Uterus (tissue), 4 donors: ENCODE measurements at places on chromosomes 3 and 15. TPM values are rescaled to one million over a fixed set of nuclear protein-coding genes. Genes with fewer than 3 reads are reported as not detected.

DNA sequence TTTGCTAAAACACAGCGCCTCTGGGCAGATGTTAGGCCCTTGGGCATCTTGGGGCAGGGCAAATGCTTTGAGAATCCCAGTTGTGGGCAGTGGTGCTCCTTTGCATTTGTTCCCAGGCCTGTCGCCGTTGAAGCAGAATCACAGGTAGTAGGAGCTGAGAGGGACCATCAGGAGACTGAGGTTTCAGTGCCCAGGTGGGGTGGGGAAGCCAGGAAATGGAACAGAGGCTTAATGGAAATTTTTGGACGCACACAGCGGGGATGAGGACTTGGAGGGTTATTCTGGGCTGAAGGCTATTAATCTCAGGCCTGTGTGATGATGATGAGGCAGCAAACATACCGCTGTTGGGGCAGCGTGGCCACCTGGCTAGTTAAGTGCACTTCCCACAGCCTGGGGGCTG lies 99.5 kb downstream of the SV2B start:
- no peak overlapping the region for H3K4me3 ChIP-seq
- H3K27me3 ChIP-seq: no peaks in the 10 kb centered on the region
- no peaks in the 10 kb centered on the region for H3K36me3 ChIP-seq
- no peak overlapping the region for H3K27ac ChIP-seq
- H3K4me1 ChIP-seq: no peaks in the 10 kb centered on the region

DNA sequence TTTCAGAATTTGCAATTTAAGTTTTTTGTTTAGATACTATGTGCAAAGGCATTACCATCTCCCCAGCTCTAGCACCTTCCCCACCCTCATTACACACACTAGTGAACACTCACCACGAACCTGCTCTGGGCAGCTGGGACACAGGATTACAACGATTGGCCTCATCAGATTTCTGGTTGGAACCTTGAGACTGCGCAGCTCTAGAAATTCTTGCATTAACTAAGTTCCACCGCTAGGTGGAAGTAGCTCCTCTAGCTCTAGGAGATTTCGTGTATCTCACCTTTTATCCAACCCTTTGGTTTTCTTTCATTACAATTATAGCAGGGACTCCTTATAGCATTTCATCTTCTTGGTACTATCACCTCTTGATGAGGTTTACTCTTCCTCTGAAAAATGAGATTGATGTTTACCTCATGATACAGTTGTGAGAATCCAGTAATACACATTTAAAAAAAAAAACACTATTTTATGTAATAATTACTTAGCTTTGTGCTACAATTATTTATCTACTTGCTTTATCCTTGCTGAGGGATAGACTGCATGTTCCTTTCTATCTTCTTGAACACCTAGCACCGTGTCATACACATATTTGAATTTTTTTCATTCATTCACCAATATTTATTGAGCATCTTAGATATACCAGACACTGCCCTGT lies 28.7 kb upstream of the PLOD2 start:
- H3K27ac ChIP-seq: peak overlapping the region; percentile 31
- H3K27me3 ChIP-seq: no peaks in the 10 kb centered on the region
- peak; percentile 25 for DNase-seq

- no peaks in the 10 kb centered on the region for H3K36me3 ChIP-seq
- no peak for DNase-seq
- no peaks in the 10 kb centered on the region for H3K27me3 ChIP-seq
- no peak overlapping the region for H3K4me3 ChIP-seq
Observed at GRCh38 chr3:4601892-4602291, 108.7 kb downstream of the ITPR1 start.

GRCh38 chr3:100184948-100185570 lies 70.8 kb upstream of the FILIP1L start:
- H3K27ac ChIP-seq: peak overlapping the region; percentile 1
- no peaks in the 10 kb centered on the region for H3K27me3 ChIP-seq
- no peaks in the 10 kb centered on the region for H3K36me3 ChIP-seq

The CHRM5 gene
- not detected for total RNA-seq

DNA sequence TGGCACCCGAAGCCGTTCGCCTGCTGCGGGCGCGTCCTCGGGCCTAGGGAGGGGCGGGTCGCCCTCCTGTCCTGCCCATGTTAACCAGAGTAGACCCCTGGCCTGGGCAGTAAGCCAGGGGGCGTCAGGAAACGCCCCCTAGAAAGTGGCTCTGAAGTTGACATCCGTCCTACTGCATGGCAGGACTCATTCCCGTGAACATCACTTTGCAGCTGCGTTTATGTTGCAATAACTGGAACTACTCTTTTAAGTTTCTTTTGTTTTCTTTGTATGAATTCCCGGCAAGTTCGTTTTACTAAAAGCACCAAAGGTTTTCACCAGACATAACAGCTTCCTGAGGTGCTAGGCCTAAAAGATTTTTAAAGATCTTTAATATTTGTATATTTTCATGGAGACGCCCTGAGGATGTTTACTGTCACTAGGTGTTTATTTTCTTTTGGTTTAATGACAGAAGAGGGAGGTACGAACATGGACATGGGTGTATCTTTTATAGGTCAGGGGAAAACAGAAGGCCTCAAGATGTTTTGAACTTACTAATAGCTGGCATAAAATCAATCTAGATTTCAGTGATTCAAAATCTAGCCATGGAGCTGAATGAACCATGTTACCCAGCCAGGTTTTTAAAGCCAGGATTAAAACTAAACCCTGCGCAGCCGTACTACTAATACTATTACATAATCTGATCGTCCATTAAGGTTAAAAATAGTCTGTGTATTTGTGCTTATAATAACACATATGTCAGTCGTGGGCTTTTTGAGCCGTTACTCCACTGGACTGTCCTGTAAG lies 1.0 kb downstream of the C15orf61 start:
- H3K27ac ChIP-seq: peak overlapping the region; percentile 97
- no peak for DNase-seq
- H3K4me3 ChIP-seq: peak overlapping the region; percentile 85
- H3K36me3 ChIP-seq: no peaks in the 10 kb centered on the region
- no peaks in the 10 kb centered on the region for H3K4me1 ChIP-seq

- DNase-seq: no peak
- H3K27me3 ChIP-seq: no peaks in the 10 kb centered on the region
- H3K27ac ChIP-seq: no peak overlapping the region
- no peaks in the 10 kb centered on the region for H3K4me1 ChIP-seq
- no peaks in the 10 kb centered on the region for H3K36me3 ChIP-seq
Observed at GRCh38 chr3:17135696-17136095, 250.9 kb downstream of the PLCL2 start.

GRCh38 chr3:20336572-20336971 lies 150.6 kb upstream of the SGO1 start:
- H3K27me3 ChIP-seq: no peaks in the 10 kb centered on the region
- no peaks in the 10 kb centered on the region for H3K36me3 ChIP-seq
- no peak for DNase-seq
- no peak overlapping the region for H3K4me3 ChIP-seq
- no peak overlapping the region for H3K27ac ChIP-seq
- H3K4me1 ChIP-seq: no peaks in the 10 kb centered on the region

- H3K27ac ChIP-seq: no peak overlapping the region
- DNase-seq: no peak
- H3K36me3 ChIP-seq: no peaks in the 10 kb centered on the region
- H3K4me3 ChIP-seq: no peak overlapping the region
Observed at GRCh38 chr3:54814224-54814623, 113.6 kb downstream of the LRTM1 start.

The CCDC39 gene
- 1.5 TPM for total RNA-seq

DNA sequence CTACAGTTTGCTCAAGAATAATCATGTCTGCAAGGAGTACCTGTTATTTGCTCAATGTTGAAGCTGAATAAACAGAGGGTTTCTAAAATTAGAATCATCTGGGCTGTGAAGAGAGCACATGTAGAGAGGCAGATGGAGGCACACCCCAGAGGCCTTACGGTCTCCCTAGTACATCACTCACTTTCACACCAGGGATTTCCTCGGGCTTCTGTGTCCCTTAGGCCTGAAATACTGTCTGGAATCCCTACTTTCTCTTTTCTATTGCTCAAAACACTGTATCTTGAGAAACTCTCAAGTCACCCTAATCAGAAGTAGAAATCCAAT lies 473.7 kb upstream of the ROBO2 start:
- no peak overlapping the region for H3K27ac ChIP-seq
- H3K36me3 ChIP-seq: no peaks in the 10 kb centered on the region
- DNase-seq: no peak
- H3K27me3 ChIP-seq: no peaks in the 10 kb centered on the region
- no peaks in the 10 kb centered on the region for H3K4me1 ChIP-seq

DNA sequence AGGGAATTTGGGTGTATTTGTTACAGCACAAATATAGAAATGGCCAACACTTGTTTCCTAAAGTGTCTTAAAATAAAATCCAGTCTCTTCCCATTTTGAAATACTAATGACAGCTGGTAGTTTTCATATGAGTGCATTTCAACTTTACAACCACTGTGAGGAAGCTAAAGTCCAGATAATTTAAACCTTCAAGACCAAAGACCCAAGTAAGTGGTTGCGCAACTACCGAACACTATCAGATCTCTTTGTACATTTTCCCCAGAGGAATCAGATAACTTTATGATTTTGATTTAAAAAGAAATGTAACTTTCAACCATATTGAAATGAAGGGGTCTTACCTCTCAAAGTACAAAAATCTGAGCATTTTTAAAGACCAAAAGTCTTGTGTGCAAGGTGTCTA lies 14.3 kb downstream of the BCL2L10 start:
- no peak overlapping the region for H3K4me3 ChIP-seq
- DNase-seq: peak; percentile 38
- peak overlapping the region; percentile 87 for H3K27ac ChIP-seq
- H3K36me3 ChIP-seq: no peaks in the 10 kb centered on the region

The COL6A6 gene
- total RNA-seq: 59.8 TPM

- H3K27ac ChIP-seq: no peak overlapping the region
- H3K36me3 ChIP-seq: no peaks in the 10 kb centered on the region
- H3K4me3 ChIP-seq: no peak overlapping the region
Observed at GRCh38 chr15:100885116-100885515, 5.5 kb downstream of the ALDH1A3 start.

GRCh38 chr3:5431811-5432378 lies 244.4 kb downstream of the EDEM1 start:
- no peaks in the 10 kb centered on the region for H3K4me1 ChIP-seq
- H3K36me3 ChIP-seq: no peaks in the 10 kb centered on the region
- H3K27me3 ChIP-seq: no peaks in the 10 kb centered on the region
- H3K27ac ChIP-seq: no peak overlapping the region

GRCh38 chr3:70488131-70488530 lies 175.7 kb upstream of the MDFIC2 start:
- no peaks in the 10 kb centered on the region for H3K27me3 ChIP-seq
- no peak for DNase-seq
- H3K36me3 ChIP-seq: no peaks in the 10 kb centered on the region
- H3K4me3 ChIP-seq: no peak overlapping the region

GRCh38 chr3:112765531-112765930 lies 81.1 kb downstream of the CD200R1L start:
- H3K4me3 ChIP-seq: no peak overlapping the region
- H3K36me3 ChIP-seq: no peaks in the 10 kb centered on the region
- no peaks in the 10 kb centered on the region for H3K27me3 ChIP-seq
- H3K27ac ChIP-seq: no peak overlapping the region

The ITGA11 gene
- total RNA-seq: 106 TPM

GRCh38 chr15:63605036-63605435 lies 7.8 kb downstream of the FBXL22 start:
- H3K27me3 ChIP-seq: no peaks in the 10 kb centered on the region
- H3K27ac ChIP-seq: no peak overlapping the region
- H3K36me3 ChIP-seq: no peaks in the 10 kb centered on the region
- H3K4me3 ChIP-seq: no peak overlapping the region

- H3K4me3 ChIP-seq: no peak overlapping the region
- no peak overlapping the region for H3K27ac ChIP-seq
- H3K36me3 ChIP-seq: no peaks in the 10 kb centered on the region
- DNase-seq: no peak
Observed at GRCh38 chr3:121515313-121515712, 30.5 kb downstream of the POLQ start.

DNA sequence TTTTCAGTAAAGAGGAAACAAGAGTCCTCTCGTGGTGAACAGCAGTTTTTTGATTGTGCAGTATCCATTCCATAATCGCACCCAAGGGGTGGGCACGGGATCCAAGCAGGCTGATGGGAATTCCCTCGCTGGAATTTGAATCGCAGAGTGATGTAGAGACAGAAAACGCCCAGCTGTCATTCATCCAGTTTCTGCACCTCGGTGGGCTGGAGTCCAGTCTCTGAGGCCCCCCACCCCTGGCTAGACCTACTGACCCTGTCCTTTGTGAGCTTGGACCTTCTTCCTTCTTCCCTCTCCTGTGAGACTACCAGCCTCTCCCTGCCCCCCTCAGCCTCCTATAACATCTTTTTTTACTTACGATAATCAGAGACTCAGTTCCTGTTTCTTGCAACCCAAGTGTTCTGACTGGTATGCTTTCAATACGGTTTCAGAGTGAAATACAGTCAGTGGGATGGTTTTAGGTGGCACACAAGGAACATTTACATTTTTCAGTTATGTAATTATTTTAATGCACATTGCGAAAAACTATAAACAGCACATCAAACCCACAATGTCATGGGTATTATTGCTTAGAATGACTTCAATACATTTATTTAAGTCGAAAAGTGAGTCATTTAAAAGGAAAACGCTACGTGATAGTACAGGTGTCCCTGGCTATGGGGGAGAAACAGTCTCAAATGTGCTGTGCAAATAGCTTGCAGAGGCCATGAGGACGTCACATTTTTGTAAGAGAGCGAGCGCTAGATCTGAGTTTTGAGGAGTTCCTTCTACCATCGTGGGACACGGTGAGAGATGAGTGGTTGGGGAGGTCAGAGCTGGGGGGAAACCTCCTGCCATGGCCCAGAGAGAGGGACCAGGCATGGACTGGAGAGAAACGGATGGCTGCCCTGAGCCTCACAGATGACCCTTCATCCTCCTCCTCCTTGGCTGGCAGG lies 37.5 kb upstream of the CHST2 start:
- H3K36me3 ChIP-seq: no peaks in the 10 kb centered on the region
- H3K4me3 ChIP-seq: no peak overlapping the region
- DNase-seq: no peak
- no peaks in the 10 kb centered on the region for H3K4me1 ChIP-seq
- no peaks in the 10 kb centered on the region for H3K27me3 ChIP-seq

The GP9 gene
- 0.35 TPM for total RNA-seq

DNA sequence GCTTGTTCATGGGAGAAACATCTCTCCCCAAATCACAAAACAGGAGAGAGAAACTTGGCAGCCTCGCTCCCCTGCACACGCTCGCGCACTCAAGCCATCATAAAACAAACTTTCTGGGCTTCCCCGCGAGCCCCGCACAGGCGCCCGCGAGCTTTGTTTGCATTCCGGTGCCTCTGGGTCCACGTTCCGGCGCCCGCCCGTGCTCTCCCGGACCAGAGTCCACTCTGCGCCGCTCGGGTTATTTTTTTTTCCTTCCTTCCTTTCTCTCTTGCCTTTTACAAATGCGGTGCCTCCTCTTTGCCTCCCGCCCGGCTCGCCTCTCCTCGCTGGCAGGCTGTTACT lies 363 bp downstream of the MAGI1 start:
- H3K27me3 ChIP-seq: no peaks in the 10 kb centered on the region
- H3K4me1 ChIP-seq: no peaks in the 10 kb centered on the region
- H3K27ac ChIP-seq: peak overlapping the region; percentile 92
- DNase-seq: no peak
- no peaks in the 10 kb centered on the region for H3K36me3 ChIP-seq

- H3K27ac ChIP-seq: peak overlapping the region; percentile 40
- H3K4me1 ChIP-seq: peaks cover 3% of the 10 kb centered on the region
- H3K4me3 ChIP-seq: no peak overlapping the region
- no peaks in the 10 kb centered on the region for H3K27me3 ChIP-seq
- no peak for DNase-seq
- H3K36me3 ChIP-seq: no peaks in the 10 kb centered on the region
Observed at GRCh38 chr15:29942143-29942542, 119.9 kb upstream of the TJP1 start.
